Cortex of kidney (tissue), 1 donor: ENCODE measurements at places on chromosomes 3 and 15.

GRCh38 chr3:40022297-40022827, 213.0 kb downstream of the MYRIP start:
- DNase-seq: no peak

DNA sequence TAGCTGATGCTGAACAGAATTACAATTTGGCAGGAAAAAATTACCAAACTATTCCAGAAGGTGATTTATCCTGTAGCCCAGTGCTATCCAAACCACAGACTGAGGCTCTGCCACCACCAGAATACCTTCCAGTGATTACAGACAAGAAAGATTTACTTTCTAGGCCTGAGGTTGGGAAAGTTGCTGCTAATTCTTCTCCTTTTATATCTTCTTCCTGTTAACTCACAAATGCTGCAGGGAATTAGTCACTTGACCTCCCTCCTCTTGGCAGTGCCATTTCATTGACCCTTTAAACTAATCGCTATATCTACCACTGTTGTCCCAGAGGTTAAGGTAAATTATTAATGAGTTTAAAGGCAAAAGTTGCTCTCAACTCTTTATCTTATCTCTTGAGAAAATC, 118.4 kb downstream of the CTNNB1 start:
- DNase-seq: no peak

DNA sequence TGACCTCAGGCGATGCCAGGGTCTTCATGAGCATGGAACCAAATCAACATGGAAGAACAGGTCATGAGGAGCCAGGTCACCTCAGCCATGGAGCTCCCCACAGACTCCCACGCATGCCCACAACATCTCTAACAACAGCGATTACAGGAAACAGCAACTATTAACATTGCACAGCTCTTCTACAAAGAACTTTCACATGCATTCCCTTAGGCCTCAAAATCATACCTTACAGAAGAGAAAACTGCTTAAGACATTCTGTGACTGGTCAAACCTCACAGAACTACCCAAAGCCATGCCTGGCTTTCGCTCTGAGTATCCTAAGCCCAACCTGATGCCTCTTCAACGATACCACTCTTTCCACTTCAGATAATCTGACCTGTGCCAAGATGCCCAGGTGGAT, 117.8 kb downstream of the OXNAD1 start:
- DNase-seq: no peak

GRCh38 chr3:17044855-17045254, 160.1 kb downstream of the PLCL2 start:
- DNase-seq: no peak

GRCh38 chr3:186806089-186807055, at the start of gene RFC4:
TSS of gene RFC4 (minus strand) at chr3:186806482. CDS start at chr3:186804713, 1,769 bp downstream.
- DNase-seq: no peak

GRCh38 chr15:69543681-69544364, 91.2 kb downstream of the RPLP1 start:
- DNase-seq: no peak

- DNase-seq: no peak
Observed at GRCh38 chr3:134236505-134237170, 14.0 kb downstream of the RYK start.

DNA sequence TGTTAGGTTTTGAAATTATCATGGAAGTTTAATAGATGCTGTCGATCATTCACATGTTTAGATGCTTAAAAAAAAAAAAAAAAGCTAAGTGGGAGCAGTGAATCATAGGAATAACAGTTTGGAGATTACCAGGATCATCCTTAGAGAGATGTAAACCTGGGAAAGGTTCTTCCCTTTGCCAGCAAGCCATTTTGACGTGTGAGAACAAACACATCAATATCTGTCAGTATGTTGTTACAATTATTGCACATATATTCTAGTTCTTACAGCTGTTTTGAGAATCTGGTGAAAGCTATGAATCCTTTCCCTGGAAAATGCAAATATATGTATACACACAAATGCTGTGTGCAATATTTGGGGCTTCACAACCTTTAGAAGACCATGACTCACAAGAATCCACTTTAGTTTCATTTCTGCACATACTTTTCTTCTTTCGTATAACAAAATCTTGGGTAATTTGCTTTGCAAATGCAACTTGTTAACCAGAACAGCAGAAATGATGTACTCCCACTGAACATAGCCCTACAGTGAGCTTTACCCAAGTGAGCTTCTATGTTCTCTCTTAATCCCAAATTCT, 12.0 kb downstream of the NFKBIZ start:
- no peak for DNase-seq

DNA sequence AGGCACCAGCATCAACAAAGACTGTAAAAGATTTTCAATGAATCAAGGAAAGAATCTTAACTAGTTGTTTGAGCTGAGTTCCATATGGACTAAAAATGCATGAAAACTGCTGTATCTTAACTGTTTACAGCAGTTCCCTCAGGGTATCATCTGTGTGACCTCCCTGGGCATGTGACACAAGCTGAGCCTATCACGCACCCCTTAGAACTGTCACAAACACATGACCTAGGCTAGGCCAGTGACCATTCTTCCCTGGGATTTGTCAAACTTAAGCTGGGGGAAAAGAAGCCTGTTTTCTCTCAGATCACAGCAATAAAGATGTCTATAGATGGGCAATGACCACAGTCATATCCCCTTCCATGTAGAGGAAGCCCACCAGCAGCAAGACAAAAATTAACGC, 35.7 kb downstream of the IGF2BP2 start:
- no peak for DNase-seq

DNA sequence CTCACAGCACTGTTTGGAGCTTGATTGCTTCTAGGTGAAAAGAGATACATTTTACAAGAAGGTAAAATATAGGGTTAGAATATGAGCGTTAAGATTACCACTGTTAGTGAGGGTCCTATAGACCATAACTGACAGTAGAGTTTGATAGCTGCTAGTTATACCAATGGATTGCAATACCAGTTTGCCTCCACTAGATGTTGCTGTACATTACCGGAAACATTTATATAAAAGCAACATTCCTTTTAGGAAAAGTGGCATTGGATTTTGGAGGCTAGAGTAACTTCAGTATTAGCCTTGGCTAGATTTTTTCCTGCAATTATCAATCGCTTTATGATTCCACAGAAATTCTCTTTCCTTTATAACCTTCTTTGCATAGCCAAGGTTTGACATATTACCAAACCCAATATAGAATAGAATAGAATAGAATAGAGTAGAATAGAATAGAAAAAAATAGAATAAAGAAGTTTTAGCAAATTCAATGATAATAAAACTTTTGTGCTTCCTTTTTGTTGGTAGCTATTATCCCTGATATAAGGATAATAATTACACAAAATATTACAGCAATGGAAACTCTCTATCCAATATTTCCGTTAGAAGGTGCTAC, 1093.6 kb upstream of the ALCAM start:
- no peak for DNase-seq

DNA sequence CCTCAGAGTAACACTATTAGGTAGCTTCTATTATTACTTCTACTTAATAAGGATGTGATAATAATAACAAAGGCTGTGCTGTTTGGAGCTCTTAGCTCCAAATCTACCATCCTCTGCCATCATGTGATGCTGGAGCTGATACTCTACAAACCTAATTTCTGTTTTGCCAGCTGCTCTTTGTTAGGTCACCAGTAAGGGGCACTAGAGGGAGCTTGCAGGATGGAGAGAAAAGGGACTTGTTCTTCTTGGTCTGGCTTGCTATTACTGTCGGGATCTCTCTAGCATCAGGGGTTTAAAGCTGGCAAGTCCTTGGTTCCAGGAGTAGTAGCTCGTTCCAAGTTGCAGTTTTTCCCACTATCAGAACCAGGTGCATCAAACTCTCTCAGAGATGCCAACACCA, 194.9 kb upstream of the KBTBD8 start:
- DNase-seq: no peak

- DNase-seq: no peak
Observed at GRCh38 chr3:108669208-108669607, 79.7 kb downstream of the DZIP3 start.

DNA sequence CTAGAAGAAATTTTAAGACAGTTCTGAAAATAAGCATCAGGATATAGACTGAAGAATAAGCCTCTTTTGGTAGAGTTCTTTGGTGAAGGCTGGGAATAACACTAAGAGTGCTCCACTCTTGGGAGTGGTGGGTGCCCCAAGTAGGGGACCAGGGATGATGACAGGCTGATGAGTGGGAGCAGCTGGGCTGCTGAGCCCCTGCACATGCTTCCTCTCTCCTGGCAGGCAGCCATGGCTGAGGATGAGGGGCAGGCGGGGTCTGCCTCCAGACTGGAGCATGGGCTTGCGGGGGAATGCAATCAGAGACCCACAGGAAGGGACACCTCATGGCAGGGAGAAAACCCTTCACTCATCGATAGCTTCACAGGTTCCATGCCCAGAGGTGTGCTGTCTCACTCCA, 72.6 kb upstream of the RORA start:
- no peak for DNase-seq

- no peak for DNase-seq
Observed at GRCh38 chr15:33226559-33227181, 32.2 kb upstream of the FMN1 start.

DNA sequence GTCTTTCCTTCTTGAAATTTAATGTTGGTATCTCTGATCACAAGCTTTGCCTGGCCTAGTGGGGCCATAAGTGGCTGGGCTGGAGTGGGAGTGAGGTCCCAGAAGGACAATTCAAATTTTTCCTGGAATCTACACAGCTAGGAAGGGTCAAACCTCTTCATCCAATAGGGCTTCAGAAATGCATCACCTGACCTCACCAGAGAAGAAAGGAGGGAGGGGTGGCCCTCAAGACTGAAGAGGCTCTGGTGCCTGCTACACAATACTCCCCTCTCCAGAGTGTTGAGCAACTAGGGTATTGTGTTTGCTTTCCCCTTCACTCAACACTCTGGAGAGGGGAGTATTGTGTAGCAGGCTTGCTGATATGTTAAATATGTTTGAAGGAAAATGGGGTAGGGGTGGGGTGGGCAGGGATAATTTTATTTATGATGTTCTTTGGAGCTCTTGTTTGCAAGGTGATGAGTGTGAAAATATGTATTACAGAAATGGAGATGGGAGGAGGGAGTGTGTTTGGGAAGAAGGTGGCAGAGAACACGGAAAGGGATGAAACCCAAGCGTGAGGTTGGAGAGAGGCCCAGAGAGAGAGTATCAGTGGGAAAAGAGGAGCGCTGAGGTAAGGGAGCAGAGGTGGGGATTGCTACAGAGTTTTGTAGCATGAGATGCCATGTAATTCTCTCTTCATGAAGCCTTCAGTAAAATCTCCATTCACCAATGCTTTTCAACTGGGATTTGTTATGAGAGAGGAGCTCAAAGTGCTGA, 5.7 kb upstream of the KLHL24 start:
- no peak for DNase-seq

GRCh38 chr15:66773129-66773873, 71.3 kb downstream of the SMAD6 start:
- DNase-seq: no peak

- DNase-seq: no peak
Observed at GRCh38 chr15:49083401-49084284, 37.4 kb upstream of the SECISBP2L start.

DNA sequence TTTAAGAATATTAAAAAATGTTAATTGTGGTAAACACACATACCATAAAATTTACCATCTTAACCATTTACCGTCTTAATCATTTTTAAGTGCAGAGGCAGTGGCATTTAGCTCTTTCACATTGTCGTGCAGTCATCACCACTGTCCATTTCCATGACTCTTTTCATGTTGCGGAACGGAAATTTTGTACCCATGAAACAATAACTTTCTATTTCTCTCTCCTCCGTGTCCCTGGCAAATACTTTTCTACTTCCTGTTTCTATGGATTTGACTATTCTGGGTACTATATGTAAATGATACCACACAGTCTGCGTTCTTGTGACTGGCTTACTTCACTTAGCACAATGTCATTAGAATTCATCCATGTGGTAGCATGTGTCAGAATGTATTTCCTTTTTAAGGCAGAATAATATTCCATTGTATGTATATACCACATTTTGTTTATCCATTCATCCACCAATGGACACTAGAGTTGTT, 27.9 kb downstream of the AKAP13 start:
- no peak for DNase-seq

DNA sequence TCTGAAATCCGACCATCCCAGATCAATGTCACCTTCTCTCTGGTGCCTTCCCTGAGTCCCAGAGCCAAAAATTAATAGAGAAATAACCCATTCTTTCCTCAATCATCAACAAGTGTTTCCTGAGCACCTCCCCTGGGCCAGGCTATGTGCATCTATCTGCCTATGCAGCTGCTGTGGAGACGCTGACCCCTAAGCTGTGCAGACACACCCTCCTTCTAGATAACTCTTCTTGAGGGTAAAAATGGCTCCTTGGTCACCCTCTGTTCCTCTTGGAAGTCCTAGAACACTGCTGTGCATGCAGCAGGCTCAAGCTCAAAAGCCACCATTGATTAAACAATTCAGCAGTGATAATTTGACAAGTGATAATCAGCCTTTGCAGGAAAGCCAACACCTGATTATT, 18.4 kb downstream of the CA12 start:
- no peak for DNase-seq
